ENCODE measurements at places on chromosomes 12 and 14.

- no peak for DNase-seq
These were observed 65.9 kb downstream of the FGD6 start for GRCh38 chr12:95151406-95151805.

GRCh38 chr14:56862836-56863235 is 52.6 kb upstream of the OTX2 start:
- DNase-seq = no peak

DNA sequence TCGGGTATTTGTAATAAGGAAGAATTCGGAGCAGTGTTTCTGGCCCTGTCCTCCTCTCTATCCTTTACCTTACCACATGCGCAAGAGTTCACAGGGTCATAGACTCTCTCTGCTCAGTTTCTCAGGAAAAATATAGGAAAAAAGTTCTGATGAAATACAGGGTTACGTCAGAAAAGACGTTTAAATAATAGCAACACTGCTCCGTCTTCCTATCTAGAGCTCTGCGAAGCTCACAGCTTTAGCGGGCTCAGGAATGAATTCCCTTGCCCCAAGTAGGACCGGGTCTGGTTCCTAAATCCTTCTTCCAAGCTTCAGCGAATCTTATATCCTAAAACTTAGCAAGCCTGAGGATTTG is 365 bp downstream of the CCDC59 start:
- no peak for DNase-seq

DNA sequence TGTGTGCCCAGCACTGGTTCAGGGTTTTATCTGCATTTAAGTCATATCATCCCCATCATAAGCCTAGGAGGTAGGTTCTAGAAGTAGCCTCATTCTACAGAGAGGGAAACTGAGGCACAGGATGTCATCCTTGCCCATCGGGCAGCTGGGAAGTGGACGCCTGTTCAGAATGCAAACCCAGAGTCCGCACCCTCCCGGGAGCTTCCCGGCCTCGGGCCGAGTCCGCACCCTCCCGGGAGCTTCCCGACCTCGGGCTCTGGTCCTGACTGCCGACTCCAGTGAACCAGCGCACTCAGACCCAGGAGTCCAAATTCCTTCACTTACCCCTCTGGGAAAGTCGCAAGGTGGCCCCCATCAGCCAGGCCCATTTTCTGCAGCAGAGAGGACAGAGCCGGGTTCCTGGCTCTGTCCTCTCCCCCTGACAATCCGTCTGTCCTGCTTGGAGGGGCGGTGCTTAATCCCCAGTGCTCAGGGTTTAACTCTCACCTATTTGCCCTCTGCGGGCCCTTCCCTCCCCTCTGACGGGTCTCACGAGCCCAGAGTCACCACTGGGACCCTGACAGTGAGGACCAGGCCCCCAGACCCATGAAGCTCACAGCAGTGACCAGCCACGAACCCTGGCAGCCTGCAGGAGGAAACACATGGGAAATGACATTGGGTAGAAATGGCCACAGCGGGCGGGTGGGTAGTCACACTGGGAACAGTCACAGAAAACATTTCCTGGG is 141.9 kb downstream of the PIWIL1 start:
- no peak for DNase-seq

- no peak for DNase-seq
These were observed 38.2 kb upstream of the TMEM263 start for GRCh38 chr12:106917503-106917902.

DNA sequence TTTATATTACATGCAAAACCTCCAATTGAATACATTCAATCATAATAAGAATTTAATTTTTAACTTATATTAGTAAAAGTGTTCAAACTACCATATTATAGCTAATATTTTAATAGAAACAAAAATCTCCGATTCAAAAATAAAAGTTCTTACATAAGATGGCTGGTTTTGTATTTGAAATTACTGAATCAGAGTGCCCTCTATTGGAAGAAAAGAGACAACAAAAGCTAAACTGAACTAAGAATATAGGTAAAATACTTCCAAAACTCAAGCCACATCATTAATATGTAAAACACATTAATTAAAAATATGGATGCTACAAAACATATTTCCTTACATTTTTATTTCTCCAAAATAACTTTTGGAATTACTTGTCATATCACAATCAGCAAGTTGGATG is 120.3 kb downstream of the GARIN6 start:
- DNase-seq = no peak
